ENCODE measurements at places on chromosomes 6 and 20. TPM values are rescaled to one million over a fixed set of nuclear protein-coding genes. Genes with fewer than 3 reads are reported as not detected.
A peak's percentile ranks its signal among the peaks of the same experiment; 100 is the strongest.

BPIFA1 gene
- total RNA-seq, result not detected

FILIP1 gene
- 113 TPM for total RNA-seq

SLC26A8 gene
- not detected for total RNA-seq

DNA sequence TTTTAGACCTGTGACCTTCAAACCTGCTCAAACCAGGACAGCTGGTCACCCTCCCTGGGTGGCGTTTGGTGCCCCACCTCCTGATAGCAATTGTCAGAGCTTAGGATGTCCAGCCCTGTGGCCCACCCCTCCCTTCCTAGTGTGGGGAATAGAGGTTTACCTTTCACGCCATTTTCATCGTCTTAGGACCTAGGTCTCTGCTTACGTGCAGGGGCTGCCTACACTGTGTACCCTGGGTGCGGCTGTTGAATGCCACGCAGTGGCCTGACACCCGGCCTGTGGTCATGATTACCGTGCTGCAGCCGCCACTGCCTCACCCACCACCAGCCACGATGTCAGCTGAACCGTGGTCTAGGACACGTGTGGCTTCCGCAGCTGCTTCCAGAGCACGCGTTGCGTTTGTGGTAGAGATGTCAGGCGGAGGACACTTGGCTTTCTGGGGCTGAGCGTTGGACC lies 157.3 kb downstream of the DTNBP1 start:
- H3K4me3 ChIP-seq, result peak overlapping the region; percentile 42
- no peaks in the 10 kb centered on the region for H3K27me3 ChIP-seq
- DNase-seq, result peak; percentile 63
- peaks cover 65% of the 10 kb centered on the region for H3K4me1 ChIP-seq

DNA sequence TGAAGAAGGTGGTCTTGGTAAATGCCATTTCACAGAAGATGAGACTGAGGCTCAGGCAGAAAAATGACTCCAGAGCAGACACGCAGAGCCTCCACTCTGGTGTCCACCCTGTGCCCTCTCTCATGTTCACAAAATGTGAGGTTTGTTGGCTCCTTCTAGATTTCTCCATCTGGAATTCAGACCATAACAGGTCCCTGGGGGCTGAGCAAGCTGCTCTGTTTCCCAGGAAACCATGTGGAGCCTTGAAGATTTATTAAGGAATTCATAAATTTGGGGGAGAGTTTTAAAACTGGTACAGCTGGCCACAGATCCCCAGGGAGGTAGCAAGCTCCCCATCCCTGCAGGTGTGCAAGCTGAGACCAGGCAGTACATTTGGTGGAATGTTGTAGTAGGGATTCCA lies 38.8 kb upstream of the SIRPA start:
- H3K27ac ChIP-seq, result no peak overlapping the region
- H3K36me3 ChIP-seq, result no peaks in the 10 kb centered on the region
- H3K27me3 ChIP-seq, result no peaks in the 10 kb centered on the region
- no peak for DNase-seq
- no peak overlapping the region for H3K4me3 ChIP-seq

DNA sequence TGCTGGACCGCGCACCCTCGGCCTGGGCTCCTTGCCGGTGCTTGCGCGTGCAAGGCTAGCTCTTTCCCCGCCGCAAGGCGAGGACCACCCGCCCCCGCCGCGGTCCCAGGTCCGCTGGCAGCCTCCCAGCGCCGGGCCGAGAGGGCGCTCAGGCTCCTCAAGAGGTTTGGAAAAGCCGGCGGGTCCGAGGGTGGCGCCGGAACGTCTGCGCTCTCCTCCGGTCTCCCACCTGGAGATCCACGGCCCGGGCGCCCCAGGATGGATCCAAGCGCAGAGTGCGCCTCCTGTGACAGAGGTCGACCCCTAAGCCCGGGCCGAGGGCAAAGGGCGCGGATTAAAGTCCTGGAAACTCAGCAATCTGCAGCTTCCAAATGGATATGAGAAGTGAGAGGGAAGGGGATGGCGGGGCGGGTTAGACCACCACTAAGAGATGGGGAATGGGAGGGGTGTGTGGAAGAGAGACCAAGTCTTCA lies 575 bp upstream of the MICAL1 start:
- no peaks in the 10 kb centered on the region for H3K27me3 ChIP-seq
- peaks cover 18% of the 10 kb centered on the region for H3K4me1 ChIP-seq
- no peak for DNase-seq
- peak overlapping the region; percentile 71 for H3K27ac ChIP-seq
- H3K4me3 ChIP-seq, result peak overlapping the region; percentile 67

DNA sequence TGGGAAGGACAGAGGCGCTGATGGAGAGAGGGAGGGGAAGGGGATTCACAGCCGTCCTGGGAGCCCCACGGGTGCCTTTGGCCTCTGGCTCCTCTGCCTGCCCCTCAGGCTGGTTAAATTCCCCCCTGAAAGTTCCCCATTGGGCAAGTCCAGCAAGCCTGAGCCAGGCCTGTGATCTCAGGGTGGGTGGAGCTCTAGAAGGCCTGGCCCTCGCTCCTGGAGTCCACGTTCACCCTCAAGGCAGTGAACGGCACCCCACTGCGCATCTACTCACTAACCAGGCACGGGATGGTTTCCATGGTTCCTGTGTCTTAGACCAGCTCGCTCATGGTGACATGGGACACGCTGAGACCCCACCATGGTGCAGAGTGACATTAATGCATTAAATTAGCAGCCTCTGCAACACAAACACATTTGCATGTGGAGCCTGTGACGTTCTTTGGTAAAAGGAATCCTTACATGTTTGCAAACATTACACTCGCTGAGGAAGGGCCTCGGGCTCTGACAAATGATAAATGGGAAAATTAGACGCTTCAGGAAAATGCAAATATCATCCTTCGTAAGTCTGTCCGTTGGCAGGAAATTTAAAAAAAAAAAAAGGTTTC lies 452.7 kb downstream of the PREX1 start:
- H3K27me3 ChIP-seq, result no peaks in the 10 kb centered on the region
- no peaks in the 10 kb centered on the region for H3K36me3 ChIP-seq
- no peak for DNase-seq
- no peaks in the 10 kb centered on the region for H3K4me1 ChIP-seq
- H3K27ac ChIP-seq, result no peak overlapping the region

DNA sequence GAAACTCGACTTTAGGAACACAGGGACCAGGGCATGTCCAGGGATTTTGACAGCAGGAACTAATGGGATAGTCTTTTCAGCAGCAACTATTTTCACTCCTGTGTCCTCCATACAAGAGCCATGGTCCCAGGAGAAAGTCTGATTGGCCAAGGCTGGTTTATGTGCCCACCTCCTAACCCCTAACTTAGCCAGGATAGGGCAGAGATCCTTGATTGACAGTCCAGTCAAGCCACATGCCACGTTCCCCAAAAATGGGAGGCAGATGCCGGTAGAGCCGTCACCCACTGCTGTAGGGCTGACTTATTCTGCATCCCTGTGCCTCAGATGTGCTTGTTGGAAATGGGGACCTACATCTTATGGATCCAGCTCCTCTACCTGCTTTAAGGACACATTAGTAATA lies 22.3 kb downstream of the SLC2A10 start:
- H3K4me1 ChIP-seq, result no peaks in the 10 kb centered on the region
- no peak overlapping the region for H3K4me3 ChIP-seq
- DNase-seq, result no peak
- no peaks in the 10 kb centered on the region for H3K36me3 ChIP-seq
- no peaks in the 10 kb centered on the region for H3K27me3 ChIP-seq
- H3K27ac ChIP-seq, result no peak overlapping the region

- no peaks in the 10 kb centered on the region for H3K27me3 ChIP-seq
- H3K4me3 ChIP-seq, result no peak overlapping the region
- no peaks in the 10 kb centered on the region for H3K4me1 ChIP-seq
- no peak overlapping the region for H3K27ac ChIP-seq
- no peaks in the 10 kb centered on the region for H3K36me3 ChIP-seq
These were observed 44.5 kb downstream of the PRSS35 start for GRCh38 chr6:83556871-83557270.

GRCh38 chr6:2876210-2877056 lies 26.7 kb downstream of the SERPINB9 start:
- H3K36me3 ChIP-seq, result no peaks in the 10 kb centered on the region
- no peaks in the 10 kb centered on the region for H3K4me1 ChIP-seq
- no peaks in the 10 kb centered on the region for H3K27me3 ChIP-seq
- peak; percentile 51 for DNase-seq
- H3K27ac ChIP-seq, result peak overlapping the region; percentile 63

DNA sequence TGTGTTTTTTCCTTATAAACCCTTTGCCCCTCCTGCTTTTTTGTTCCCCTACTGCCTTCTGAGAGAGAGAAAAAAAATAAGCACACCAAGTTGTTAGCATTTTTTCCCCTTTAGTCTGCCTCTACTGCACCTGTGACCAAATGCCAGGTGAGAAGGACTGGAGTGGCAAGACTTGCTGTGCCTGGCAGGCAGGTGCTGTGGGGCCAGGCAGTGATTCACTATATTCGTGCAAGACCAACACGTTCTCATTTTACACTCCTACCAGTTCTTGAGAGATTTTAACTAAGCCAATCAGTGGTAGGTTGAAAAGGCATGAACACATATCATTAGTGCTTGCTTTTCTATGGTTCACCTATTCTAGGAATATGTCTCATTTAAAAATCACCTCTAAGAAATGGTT lies 109.7 kb downstream of the FIG4 start:
- no peak for DNase-seq
- H3K36me3 ChIP-seq, result no peaks in the 10 kb centered on the region
- no peak overlapping the region for H3K4me3 ChIP-seq
- no peak overlapping the region for H3K27ac ChIP-seq
- no peaks in the 10 kb centered on the region for H3K27me3 ChIP-seq

DNA sequence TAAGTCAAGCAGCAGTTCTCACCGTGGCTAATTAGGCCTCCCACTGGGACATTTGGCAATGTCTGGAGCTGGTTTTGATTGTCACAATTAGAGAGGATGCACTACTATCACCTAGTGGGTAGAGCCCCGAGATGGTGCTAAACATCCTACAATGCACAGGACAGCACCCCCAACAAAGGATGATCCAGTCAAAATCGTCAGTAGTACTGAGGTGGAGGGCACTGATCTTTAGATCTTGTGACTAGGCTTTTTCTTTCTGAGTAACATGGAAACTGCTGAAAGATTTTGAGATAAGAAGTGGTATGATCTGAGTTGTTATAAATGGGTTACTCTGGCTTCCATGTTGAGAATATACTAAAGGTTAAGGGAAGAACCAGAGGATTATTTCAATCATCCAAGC lies 12.0 kb downstream of the UBD start:
- H3K27ac ChIP-seq, result no peak overlapping the region
- no peaks in the 10 kb centered on the region for H3K4me1 ChIP-seq

TMEM244 gene
- not detected for total RNA-seq

RAET1E gene
- not detected for total RNA-seq

GRCh38 chr20:62503401-62504178 lies 27.8 kb upstream of the GATA5 start:
- no peak for DNase-seq
- H3K36me3 ChIP-seq, result no peaks in the 10 kb centered on the region
- H3K4me1 ChIP-seq, result peaks cover 14% of the 10 kb centered on the region
- H3K27me3 ChIP-seq, result no peaks in the 10 kb centered on the region
- H3K4me3 ChIP-seq, result no peak overlapping the region
- no peak overlapping the region for H3K27ac ChIP-seq

GGTLC1 gene
- total RNA-seq, result not detected

DNA sequence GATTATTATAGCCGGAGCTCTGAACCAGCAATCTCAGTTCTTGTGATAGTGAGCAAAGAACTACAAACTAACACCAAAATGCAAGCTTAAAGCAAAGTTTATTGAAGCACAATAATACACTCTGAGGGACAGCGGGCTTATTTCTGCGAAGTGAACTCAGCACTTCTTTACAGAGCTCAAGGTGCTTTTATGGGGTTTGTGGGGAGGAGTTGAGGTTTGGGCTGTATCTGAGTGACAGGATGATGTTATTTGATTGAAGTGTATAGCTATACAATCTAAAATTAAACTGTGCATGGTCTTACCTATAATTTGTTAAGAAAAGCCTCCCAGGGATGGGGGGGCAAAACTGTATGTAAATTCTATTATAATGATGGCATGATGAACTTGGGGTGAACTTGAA lies 1.0 kb upstream of the HFE start:
- DNase-seq, result no peak
- H3K27me3 ChIP-seq, result no peaks in the 10 kb centered on the region
- no peak overlapping the region for H3K27ac ChIP-seq
- H3K36me3 ChIP-seq, result no peaks in the 10 kb centered on the region
